ENCODE measurements at places on chromosomes 2 and 18.
A peak's percentile ranks its signal among the peaks of the same experiment; 100 is the strongest.

GRCh38 chr2:25912851-25913695, 34.8 kb upstream of the ASXL2 start:
- DNase-seq, result no peak

- DNase-seq, result no peak
Observed at GRCh38 chr2:235396071-235396846, 97.6 kb upstream of the AGAP1 start.

GRCh38 chr2:231069379-231070054, 12.8 kb downstream of the PSMD1 start:
- DNase-seq, result no peak

DNA sequence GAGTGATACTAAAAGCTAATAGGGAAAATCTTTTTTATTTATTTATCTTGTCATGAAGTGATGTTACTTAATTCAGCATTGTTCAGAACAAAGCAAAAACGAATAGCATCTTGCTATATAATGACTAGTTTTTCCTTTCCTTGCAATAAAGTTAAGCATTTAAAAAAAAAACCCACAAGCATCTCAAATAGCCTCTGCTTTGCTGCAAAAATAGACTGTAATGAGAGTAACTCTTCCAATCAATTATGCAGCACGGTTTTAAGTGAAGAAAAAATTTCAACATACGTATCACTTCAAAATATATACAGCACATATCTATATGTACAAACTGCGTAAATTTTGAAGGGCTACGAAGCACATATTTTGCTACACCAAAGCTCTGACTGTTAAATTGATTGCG, 153.3 kb upstream of the VRK2 start:
- no peak for DNase-seq

DNA sequence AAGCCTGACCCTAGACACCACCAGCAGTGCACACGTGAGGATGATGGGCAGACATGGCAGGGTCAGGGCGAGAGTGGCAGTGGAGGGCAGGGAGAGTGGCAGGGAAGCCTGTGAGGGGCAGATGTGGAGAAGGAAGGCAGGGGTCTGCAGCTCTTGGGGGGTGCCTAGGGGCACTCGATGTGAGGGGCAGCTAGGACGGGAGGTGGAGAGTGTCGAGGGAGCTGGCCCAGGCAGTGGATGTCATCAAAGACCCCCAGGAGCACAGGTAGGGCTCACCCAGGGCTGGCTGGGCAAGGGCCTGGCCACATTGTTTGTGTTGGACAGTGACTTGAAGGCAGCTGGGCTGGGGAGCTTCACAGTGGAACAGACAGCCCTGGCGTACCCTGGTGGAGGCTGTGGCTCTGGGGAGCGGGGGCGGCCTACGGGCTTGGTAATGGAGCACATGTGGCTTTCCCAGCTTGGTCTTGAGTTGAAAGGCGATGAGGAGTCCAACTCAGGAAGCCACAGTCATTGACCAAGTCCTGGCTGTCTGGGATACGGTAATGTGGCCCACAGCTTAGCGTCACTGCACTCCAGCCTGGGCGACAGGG, 87.1 kb downstream of the RTP5 start:
- no peak for DNase-seq

GRCh38 chr2:47038656-47039488, 116.2 kb downstream of the STPG4 start:
- no peak for DNase-seq

DNA sequence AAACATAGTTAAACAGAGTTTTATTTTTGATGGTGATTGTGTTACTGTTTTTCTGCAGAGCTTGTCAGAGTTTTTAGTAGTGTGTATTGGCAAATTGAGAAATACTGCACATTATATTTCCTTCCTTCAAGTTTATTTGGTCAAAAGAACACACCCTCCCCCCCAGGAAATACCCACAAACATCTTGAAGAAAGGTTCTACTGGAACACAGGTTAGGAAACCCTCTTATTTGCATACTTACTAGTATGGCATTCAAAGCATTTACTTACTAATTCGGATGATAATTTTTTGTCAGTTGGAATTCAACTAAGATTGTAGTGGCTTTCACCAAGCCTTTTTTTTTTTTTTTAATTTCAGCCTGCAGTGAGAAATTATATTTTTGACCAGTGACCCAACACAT, 9.1 kb downstream of the CAB39 start:
- DNase-seq, result no peak

GRCh38 chr18:21453511-21453901, 147.0 kb downstream of the ESCO1 start:
- no peak for DNase-seq

GRCh38 chr2:223043164-223043941, 8.6 kb upstream of the KCNE4 start:
- no peak for DNase-seq

DNA sequence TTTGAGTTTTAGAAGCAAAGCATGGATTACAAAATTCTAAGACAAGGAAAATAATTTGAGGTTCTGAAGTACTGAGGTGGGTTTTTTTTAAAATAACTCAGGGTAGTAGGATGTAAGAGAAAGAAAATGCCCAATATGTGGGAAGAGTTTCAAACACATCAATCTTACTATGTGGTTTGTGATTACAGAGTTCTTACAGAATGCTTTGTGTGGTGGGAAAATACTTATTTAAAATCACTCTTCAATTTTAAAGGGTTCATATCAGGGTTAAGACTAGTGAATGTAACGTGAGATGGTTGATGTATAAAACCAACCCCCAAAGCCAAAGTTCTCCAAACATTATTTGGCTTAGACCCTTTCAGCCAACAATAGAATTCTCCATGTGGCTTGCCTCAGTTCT, 173.5 kb downstream of the UBE2E3 start:
- no peak for DNase-seq

GRCh38 chr2:45782986-45783385, 131.5 kb downstream of the PRKCE start:
- DNase-seq, result no peak

DNA sequence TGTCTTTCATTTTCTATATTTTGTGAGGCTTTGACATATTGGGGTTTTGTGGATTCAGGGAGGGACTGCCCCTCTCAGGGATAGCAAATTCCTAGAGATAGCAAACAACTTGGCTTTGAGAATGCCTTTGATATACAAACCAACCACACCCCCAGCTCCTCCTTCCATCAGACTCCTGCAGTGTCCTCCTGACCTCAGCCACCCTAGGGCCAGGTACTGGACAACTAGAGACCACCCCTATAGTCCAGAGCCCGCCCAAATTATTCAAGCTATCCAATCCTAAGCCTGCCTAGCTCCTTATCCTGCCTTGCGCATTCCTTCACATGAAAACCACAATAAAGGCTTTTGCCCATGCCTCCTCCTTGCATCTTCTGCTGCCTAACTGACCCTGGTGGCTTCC, 22.9 kb upstream of the STAM2 start:
- no peak for DNase-seq

GRCh38 chr2:127573298-127573697, 37.8 kb downstream of the MYO7B start:
- no peak for DNase-seq

- no peak for DNase-seq
Observed at GRCh38 chr18:79005653-79006052, 26.0 kb downstream of the SALL3 start.

DNA sequence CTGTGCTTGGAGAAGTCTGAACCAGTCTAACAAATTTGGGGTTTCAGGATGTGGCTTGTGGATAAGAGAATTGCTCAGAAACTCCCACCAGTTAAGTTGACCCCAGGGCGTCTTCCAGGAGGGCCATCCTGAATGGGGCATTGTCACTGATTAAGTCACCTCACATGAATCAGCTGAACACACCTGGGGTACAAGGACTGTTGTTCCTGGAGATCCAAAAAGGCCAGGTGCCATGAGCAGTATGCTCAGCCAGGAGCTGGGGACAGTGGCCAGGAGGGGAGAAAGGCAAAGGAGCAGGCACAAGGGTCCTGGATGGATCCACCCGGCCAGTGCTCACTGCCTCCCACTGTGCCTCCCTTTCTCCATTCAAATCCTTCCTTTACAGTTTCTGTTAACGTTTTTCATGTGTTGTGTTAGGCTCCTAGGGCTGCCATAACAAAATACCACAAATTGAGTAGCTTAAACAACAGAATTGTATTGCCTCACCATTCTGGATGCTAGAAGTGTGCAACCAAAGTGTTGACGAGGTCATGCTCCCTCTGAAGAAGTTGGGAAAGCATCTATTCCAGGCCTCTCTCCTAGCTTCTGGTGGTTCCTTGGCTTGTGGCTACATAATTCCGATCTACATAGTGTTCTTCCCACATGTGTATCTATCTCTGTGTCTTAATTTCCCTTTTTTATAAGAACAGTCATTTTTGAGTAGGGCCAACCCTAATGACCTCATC, 33.4 kb downstream of the TRABD2A start:
- DNase-seq, result no peak

DNA sequence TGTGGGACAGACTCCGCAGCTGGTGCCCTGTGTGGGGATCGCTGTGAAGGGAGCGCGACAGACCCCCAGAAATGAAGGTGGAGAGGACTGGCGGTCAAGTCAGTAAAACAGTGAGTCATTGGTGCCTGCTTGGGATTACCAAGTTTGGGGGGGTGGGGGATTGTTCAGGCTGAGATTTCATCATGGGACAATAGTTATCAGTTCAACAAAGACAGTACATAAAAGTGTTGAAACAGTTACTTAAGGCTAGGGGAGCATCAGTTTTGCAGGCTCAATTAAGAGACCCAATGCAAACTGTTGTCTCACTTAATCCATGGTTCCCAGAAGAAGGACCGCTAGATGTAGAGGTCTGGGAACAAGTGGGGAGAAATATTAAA, 42.4 kb upstream of the PDK1 start:
- DNase-seq, result no peak

DNA sequence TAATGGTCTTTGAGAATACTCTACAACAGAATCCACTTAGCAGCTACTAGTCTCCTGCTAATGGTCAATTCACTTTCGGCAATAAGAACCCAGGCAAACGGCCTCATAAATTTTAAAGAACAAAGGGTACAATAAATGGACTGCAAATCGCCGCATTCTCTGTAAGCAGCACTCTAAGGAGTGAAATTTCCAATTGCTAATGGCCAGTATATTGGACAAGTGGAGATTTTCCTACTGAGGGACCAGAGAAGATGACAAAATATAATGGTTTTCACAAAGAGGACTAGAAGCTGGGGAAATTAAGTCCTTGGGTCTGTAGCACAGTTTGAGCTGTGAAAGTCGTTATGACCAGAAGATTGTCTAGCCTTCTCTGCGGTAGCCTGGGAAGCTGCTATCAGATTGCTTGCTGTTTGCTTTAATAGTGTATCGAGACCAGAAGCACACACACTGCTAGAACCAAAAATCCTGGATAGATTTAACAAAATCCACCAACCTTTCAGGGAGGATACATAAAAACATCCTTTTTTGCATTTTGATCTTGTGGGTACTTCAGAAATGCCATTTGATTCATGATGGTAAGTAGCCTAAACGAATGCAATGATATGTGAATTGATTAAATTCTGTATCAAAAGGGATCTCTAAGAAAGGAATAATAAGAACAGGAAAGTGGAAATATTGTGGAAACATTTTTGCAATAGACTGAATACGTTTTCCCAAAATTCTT, 53.6 kb upstream of the ATP8B1 start:
- peak; percentile 64 for DNase-seq

GRCh38 chr2:204177251-204177976, 240.9 kb downstream of the ICOS start:
- no peak for DNase-seq

- no peak for DNase-seq
Observed at GRCh38 chr2:234650911-234651310, 154.0 kb upstream of the ARL4C start.

- DNase-seq, result no peak
Observed at GRCh38 chr18:49352321-49352720, 108.1 kb downstream of the DYM start.

GRCh38 chr2:149050188-149050587, 11.7 kb downstream of the LYPD6B start:
- no peak for DNase-seq

DNA sequence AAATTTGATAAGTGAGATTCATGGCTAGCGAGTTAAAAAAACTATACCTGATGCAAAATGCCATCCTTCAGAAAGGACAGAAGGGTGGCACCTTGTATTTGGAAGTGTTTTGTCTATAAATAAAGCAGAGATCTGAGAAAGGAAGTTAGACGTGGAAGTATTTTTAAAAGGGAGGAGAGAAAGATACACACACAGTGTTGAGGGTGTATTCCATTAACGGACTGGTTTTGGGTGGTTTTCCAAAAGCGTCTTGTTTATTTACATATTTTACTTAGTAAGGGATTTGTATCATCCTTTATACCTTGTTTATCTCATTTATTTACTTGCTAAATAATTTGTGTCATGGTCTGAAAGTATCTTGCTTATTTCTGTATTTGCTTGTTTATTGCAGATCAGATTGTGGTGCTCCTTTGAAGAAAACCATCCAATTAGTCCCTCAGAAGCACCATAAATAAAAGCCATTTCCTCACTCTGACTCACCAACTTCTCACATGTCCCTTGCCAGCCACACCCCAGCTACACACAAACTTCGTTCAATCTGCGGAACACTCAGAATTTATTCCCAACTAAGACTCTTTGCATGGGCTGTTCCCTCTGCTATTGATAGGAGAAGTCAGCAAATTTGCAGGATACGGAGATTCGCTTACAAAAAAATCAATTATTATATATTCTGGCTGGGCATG, 90.8 kb downstream of the FAM124B start:
- no peak for DNase-seq

GRCh38 chr18:61662726-61663125, 230.1 kb downstream of the RNF152 start:
- no peak for DNase-seq

- no peak for DNase-seq
Observed at GRCh38 chr18:28718696-28719095, 541.8 kb upstream of the CDH2 start.

DNA sequence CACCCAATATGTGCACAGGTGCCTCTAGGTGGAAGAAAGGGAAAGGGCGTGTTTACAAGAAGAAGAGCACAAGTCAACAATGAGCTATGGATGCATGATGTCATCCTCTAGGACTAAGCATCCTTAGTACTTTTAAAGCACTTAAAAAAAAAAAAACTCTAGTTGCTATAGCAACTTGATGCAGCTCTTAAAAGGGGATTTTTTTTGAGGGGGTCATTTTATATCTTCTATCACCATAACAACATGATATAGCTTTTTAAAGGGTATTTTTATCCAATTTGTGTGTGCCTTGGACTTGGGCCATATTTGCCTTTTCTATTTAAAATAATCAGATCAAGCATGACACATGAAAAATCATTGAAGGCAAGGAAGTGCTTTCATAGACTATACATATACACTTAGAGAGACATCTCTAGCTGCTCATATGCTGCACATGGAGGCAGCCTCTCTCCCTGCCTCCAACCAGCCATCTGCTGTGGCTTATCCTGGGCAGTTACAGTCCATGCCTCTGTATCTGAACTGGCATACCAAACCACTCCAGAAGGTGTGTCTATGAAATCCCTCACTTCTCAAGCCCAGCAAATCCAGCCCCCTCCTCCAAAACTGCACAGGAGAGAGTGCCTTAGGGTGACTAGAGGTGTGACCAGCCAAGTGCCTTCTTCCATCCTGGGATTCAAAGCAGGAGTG, 165.4 kb downstream of the MSH2 start:
- no peak for DNase-seq

GRCh38 chr2:7119132-7119835, 202.1 kb downstream of the RNF144A start:
- DNase-seq, result peak; percentile 49

- no peak for DNase-seq
Observed at GRCh38 chr2:84964406-84965191, 6.4 kb upstream of the KCMF1 start.

- DNase-seq, result no peak
Observed at GRCh38 chr2:176076796-176077195, 7.0 kb downstream of the EVX2 start.

- DNase-seq, result no peak
Observed at GRCh38 chr18:58803978-58804377, 60.7 kb upstream of the ZNF532 start.

Measured in NCI-H187 (cell line).